HL-60 (cell line): ENCODE measurements at places on chromosomes 5 and 9.

DNA sequence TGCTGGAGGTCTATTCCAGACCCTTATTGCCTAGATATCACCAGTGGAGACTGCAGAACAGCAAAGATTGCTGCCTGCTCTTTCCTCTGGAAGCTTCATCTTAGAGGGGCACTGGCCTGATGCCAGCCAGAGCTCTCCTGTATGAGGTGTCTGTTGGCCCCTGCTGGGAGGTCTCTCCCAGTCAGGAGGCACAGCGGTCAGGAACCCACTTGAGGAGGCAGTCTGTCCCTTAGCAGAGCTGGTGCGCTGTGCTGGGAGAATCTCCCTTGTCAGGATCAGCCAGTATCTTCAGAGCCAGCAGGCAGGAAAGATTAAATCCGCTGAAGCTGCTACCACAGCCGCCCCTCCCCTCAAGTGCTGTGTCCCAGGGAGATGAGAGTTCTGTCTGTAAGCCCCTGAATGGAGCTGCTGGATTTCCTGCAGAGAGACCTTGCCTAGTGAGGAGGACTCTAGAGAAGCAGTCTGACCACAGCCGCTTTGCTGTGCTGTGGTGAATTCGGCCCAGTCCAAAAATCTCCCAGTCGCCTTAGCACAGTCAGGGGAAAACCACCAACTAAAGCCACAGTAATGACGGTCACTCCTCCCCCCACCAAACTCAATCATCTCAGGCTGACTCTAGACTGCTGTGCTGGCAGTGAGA lies 124.1 kb downstream of the JAKMIP2 start:
- DNase-seq: no peak

GRCh38 chr5:102813740-102814139 lies 58.6 kb downstream of the PAM start:
- no peak for DNase-seq

DNA sequence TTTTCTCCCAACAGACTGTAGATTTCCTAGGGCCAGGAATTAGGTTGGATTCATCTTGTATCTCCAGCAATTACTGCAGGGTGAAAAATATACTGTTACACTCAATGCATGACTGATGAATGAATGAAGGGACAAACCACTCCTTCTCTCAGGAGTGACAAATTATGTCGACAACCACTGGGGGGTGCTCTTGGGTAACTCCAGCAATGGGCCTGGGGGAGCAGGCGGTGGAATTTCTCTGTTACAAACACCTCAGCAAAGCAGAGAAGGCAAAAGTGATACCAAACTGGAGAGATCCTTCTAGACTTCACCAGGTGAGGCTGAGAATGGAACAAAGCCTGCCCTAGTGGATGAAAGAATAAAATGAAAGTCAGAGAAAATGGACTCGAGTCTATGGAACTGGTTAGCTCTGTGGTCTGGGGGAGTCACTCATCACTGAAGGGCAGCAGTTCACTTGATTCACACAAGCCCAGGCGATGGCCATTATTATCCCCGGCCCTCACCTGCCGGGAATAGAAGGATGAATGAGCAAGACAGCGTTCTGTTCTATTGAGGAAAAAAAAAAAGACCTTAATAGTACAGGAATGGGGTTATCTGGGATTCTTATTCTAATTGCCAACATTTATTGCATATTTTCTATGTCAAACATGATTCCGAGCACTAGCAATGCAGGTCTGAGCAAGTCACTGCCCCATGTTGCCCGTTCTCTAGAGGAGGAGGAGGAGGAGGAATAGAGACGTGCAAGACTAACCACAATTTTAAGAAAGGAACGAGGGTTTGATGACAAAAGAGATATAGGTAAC lies 341.1 kb downstream of the ASTN2 start:
- no peak for DNase-seq

DNA sequence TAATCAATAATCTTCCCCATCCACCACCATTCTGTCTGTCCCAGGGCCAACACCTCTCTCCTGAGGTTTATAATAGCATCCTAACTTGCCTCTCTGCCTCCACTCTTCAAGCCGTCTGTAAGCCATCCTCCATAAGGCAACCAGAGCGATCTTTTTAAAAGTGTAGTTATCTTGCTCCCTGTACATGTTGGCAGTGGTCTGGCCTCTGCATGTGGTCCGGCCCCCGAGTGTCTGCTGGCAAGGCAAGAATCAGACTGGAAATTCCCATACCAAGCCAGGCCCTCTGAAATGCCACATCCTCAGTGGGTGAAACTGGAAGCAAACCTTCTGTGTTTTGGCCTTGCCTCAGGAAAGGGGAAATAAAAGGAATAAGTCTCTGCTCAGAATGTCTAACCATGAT lies 17.0 kb downstream of the TTLL11 start:
- no peak for DNase-seq

DNA sequence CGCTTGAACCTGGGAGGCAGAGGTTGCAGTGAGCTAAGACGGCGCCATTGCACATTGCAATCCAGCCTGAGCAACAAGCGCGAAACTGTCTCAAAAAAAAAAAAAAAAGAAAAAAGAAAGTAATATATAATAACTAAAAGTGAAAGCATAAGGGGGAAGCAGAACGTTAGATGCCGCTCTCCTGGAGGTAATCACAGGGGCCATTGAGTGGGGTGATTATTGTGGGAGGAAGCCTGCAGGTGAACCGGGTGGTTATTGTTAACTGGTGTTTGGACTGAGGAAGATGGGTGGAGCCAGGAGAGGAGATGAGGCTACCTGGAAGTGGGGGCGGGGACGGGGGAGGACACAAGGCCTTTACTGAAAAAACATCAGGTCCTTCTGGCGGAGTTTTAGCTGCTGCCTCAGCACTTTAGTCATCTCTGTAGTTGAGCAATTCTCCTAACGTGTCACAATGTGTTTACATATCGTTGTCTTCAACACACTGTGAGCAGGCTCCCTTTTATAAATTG lies 5.3 kb upstream of the TJP2 start:
- DNase-seq: no peak

DNA sequence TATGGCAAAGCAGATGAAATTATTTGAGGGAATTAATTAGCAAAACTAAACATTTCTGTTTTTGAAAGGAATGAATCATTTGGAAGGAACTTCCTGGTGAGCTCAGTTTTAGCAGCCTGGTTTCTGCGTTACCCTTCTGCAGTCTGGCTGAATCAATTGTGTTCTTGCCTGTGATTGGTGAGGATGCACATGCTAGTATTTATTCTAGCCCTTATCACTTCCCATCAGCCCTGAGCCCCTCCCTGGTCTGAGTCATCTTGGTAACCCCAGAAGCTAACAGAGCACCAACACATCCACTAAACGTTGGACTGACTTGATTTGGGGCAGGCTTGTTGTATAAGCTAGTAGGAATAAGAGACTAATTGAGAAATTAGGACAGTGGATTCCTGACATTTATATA lies 6.6 kb downstream of the TJP2 start:
- peak; percentile 9 for DNase-seq

GRCh38 chr5:91383956-91384300 lies 811 bp upstream of the ARRDC3 start:
- DNase-seq: peak; percentile 32

DNA sequence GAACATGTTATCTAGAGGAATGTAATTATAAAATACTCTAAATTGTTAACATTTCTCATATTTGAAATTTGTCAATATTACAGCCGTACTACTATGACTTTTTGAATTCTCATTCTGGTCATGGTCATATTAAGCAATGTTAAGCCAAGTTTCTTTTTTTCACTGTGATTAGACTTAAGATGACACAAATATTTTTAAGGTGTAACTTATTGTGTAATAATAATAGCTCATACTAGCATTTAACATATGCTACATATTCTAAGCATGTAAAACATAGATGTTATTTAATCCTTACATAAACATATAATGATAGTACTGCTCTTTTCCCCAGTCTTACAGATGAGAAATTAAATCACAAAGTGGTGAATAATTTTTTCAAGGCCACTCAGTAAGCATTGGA lies 35.9 kb upstream of the LRRC70 start:
- DNase-seq: no peak

- DNase-seq: no peak
Measured at GRCh38 chr9:36154331-36154952, 14.7 kb upstream of the CCIN start.

- no peak for DNase-seq
Measured at GRCh38 chr9:97394881-97395280, 17.0 kb upstream of the TDRD7 start.

DNA sequence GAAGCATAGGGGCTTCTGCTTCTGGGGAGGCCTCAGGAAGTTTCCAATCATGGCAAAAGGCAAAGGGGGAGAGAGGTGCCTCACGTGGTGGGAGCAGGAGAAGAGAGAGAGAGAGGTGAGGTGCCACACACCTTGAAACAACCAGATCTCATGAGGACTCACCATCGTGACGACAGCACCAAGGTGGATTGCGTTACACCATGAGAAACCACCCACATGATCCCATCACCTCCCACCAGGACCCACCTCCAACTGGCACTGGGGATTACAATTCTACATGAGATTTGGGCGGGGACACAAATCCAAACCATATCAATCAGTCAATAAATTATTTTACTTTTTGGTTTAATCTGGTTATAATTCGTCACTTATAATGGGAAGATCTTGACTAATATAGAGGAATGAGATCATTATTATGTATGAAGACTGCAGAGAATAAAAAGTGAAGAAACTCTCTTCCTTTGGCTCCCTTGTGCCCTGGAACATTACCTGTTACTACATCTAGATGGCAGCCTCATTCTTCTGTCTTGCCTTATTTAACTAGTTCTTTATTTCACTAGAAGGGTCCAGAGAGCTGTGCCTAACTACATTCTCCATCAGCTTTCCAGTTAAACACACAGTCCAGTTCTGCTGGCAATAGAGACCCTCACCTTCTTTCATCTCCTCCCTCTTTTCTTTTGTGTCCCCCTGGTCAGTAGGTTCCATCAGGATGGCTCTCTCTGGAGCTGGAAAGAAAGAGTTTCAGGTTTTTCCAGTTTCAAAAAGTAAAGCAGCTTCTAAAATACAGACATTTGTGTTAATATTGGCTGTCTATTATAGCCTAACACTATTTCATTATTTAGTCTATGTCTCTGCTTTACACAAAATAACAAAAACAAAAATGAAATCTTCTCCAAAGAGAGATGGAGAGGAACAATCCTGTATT lies 21.7 kb upstream of the SPINK7 start:
- no peak for DNase-seq

- peak; percentile 76 for DNase-seq
Measured at GRCh38 chr9:128733256-128733655, 9.3 kb upstream of the ZDHHC12 start.

DNA sequence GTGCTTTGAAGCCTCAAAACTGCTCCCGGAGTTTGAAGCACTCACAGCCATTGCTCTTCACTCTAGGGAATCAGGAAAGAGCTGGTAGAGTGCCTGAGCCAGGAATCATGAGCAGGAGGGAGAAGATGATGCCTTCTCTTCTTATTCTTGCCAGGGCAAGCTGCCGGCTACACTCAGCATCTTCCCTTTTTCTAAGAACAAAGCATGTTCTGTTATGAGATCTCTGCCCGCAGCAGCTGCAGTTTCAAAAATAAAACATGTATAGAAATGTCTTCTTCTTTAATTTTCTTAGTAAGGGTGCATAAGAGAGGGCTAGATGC lies 57.9 kb upstream of the RICTOR start:
- DNase-seq: no peak

DNA sequence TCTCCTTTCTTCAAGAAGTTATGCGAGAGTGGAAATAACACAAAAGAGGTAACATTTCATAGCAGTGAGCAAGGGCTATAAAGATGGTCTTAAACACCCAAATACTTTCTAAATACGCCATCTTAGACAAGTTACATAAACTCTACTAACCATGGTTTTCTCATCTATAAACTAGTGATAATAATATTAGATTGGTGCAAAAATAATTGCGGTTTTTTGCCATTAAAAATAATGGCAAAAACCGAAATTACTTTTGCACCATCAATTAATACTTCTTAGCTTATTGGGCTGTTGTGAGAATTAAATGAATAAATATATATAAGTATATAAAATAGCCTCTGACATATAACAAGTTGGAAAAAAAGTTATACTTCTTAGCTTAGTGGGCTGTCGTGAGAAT lies 23.7 kb downstream of the GABRA6 start:
- DNase-seq: no peak

GRCh38 chr5:111834926-111835599 lies 78.1 kb upstream of the NREP start:
- DNase-seq: no peak

GRCh38 chr5:130532786-130533185 lies 628.5 kb downstream of the CHSY3 start:
- DNase-seq: no peak

GRCh38 chr5:140965905-140966292 lies 377 bp upstream of the PCDHAC2 start:
- no peak for DNase-seq

- DNase-seq: no peak
Measured at GRCh38 chr9:131995382-131995781, 84.3 kb downstream of the MED27 start.

GRCh38 chr9:21443849-21444625 lies 3.8 kb downstream of the IFNA1 start:
- no peak for DNase-seq

DNA sequence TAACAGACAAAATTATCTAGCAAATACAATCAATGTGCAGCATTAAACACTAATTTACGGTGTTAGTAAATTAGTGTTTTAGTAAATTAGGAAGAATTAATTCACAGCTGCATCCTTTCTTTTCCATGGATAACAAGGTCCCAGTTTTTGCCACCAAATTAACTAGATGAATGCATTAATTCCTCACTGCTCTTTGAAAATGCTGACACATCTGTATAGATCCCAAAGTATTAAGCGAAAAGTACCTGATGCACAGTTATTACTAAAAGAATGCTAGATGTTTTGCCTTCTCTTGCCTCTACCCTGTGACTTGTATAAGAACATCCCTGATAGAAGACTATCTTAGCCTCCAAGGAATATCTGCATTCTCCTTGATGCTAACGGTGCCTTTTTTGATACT lies 612.7 kb upstream of the DMAC1 start:
- no peak for DNase-seq

- no peak for DNase-seq
Measured at GRCh38 chr5:8848366-8848765, 697.5 kb downstream of the SEMA5A start.

DNA sequence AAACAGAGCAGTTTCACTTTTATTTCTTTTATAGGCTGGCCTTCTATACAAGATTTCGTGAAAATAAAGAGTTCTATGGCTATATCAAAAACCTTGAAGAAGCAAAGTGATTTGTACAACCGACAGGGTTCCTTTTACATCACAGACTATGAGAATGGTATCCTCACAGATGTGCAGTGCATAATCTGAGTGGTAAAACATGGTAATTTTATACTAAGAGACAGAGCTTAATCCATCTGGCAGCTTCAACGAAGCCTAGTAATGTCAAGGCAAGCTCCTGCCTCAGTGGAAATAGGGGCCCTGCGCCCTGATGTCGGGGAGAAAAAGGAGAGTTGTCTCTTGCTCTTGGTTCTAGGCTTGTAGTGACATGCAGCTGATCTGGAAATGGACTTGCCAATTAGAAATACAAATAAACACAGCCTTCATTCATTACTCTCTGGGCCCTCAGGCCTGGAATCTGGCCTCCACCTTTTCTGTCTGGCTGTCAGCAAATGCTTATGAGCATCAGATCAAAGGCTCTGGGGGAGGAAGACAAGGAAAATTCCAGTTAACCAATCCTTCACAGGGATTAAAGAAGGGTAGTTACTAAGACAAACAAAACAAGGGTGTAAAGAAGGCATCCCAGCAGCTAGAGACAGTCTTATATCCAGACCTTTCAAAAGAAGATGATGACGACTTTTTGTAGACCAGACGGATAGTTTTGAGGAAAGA lies 33.6 kb upstream of the TRIM32 start:
- no peak for DNase-seq

- DNase-seq: peak; percentile 26
Measured at GRCh38 chr5:141734501-141735229, 52.6 kb upstream of the ARAP3 start.

GRCh38 chr5:116772806-116773205 lies 198.2 kb upstream of the SEMA6A start:
- DNase-seq: no peak
